H1 (cell line): ENCODE measurements at places on chromosomes 5 and 9. TPM values are rescaled to one million over a fixed set of nuclear protein-coding genes. Genes with fewer than 3 reads are reported as not detected.

ABO gene
- total RNA-seq, result not detected in 2 replicates

COL15A1 gene
- 0.08 and 0.15 TPM in 2 replicates for total RNA-seq

SPINK7 gene
- not detected in 2 replicates for total RNA-seq

SUSD3 gene
- 5.5 and 6.2 TPM in 2 replicates for total RNA-seq

KIF20A gene
- total RNA-seq, result 67.1 and 68.1 TPM in 2 replicates

PRLR gene
- 2.5 and 2.7 TPM in 2 replicates for total RNA-seq

IFNA13 gene
- total RNA-seq, result not detected in 2 replicates

PITX1 gene
- not detected in 2 replicates for total RNA-seq

TYRP1 gene
- not detected in 2 replicates for total RNA-seq

ORM1 gene
- not detected in 2 replicates for total RNA-seq

PRUNE2 gene
- total RNA-seq, result 13.2 and 13.3 TPM in 2 replicates

CDX1 gene
- total RNA-seq, result not detected in 2 replicates

ATG10 gene
- 8.8 and 9.4 TPM in 2 replicates for total RNA-seq

MCTP1 gene
- total RNA-seq, result 3.4 TPM in 2 replicates

C7 gene
- not detected in 2 replicates for total RNA-seq

ESM1 gene
- not detected in 2 replicates for total RNA-seq

ITGA1 gene
- 6.6 and 9.0 TPM in 2 replicates for total RNA-seq

NKD2 gene
- total RNA-seq, result 6.3 and 7.9 TPM in 2 replicates

GRM6 gene
- total RNA-seq, result not detected in 2 replicates

PCDHA1 gene
- total RNA-seq, result 0.50 and 0.52 TPM in 2 replicates

FOXD4L4 gene
- total RNA-seq, result not detected in 2 replicates

CCDC192 gene
- total RNA-seq, result 0.61 and 0.63 TPM in 2 replicates

AJM1 gene
- 0.86 and 0.97 TPM in 2 replicates for total RNA-seq

OTULINL gene
- total RNA-seq, result 7.7 and 8.3 TPM in 2 replicates

DDX4 gene
- total RNA-seq, result 0.15 TPM in 1 of 2 replicates, not detected in the other

LRRC19 gene
- total RNA-seq, result not detected in 2 replicates

MED10 gene
- 20.1 and 22.0 TPM in 2 replicates for total RNA-seq

PRELID2 gene
- total RNA-seq, result 7.5 and 7.8 TPM in 2 replicates

INSL4 gene
- not detected in 2 replicates for total RNA-seq

SH2D3C gene
- 6.4 and 7.3 TPM in 2 replicates for total RNA-seq

FRMPD1 gene
- 0.32 and 0.52 TPM in 2 replicates for total RNA-seq

SLC4A9 gene
- 0.15 and 0.28 TPM in 2 replicates for total RNA-seq

UBTD2 gene
- 38.4 and 39.2 TPM in 2 replicates for total RNA-seq

NIPAL4 gene
- total RNA-seq, result 0.20 and 0.25 TPM in 2 replicates

PTGS1 gene
- total RNA-seq, result 1.1 and 1.3 TPM in 2 replicates

HACD4 gene
- total RNA-seq, result 0.61 and 0.86 TPM in 2 replicates

NEURL1B gene
- total RNA-seq, result 5.7 and 6.1 TPM in 2 replicates

FBP1 gene
- total RNA-seq, result 1.0 and 2.2 TPM in 2 replicates
